ENCODE measurements at places on chromosomes 11 and 22. TPM values are rescaled to one million over a fixed set of nuclear protein-coding genes. Genes with fewer than 3 reads are reported as not detected.

Gene EMID1
- 1.2 TPM for total RNA-seq

Gene FOLH1
- total RNA-seq, result 1.9 TPM

Gene SHANK2
- 0.93 TPM for total RNA-seq

Gene OR2AT4
- not detected for total RNA-seq

Gene REXO2
- 103 TPM for total RNA-seq

- no peak for DNase-seq
Observed at GRCh38 chr11:59574467-59574866, 41.1 kb downstream of the OSBP start.

DNA sequence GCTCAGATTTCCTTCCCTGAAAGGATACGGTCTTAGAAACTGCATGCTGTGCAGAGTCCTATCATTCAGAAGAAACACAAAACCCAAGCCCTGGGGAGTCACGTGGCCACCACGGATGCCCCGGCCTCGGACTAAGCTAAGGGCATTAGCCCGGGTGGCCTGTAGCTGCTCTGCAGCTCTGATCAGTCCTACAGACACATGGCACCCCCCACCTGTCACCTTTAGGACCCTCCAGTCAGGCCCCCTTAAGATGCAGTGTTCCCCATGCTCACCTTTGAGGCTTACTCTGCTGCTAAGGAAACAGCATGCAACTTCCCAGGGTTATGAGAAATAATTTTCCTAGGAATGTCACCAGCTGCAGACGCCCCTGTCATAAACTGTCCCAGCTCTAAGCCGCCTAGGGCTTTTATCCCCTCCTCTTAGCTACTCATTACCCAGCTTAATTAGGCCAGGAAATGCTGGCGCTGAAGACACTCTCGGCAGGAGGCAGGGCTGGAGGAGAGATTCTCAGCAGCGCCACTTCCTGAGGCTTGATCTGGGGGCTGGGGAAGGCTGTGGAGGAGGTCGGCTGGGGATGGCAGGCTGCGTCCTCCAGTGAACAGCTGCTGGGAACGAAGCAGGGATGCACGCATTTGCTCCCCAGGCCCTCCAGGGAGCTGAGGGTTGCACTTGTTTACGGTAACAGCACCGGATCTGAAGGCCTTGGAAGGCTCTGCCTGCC, 47.2 kb upstream of the ADA2 start:
- DNase-seq, result no peak

DNA sequence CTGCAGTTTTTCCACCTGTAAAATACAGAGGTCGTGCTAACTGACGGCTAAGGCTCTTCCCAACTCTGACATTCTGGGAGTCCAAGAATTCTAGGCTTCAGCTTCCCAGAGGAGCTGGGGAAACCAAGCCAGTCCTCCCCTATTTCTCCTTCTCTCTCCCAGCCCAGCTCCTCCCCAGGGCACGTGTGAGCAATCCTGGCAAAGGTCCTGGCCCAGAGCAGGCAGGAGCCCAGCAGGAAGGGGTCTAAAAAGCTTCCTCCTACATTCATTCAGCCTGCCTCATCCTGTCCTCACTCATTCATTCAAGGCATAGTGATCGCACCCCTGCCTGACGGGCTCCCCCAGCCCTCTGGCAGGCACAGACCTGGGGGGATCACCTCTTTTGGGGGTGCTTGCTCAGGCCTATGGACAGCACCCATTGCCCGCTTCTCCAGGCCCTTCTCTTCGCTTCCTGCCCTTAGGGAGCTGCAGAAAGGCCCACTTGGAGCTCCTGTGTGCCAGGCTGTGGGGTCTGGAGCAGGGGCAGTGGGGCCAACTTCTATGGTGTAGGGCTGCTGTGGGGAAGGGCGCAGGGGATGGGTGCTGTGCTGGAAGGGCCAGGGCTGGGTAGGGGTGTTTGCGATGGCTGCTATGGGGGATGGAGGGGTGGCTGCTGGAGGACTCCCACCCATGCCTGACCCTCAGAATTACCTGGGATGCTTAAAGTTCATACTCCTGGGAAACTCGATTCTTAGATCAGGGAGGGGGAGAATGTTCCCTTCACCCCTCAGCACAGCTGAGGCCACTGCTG, 9.8 kb downstream of the KCNC1 start:
- peak; percentile 35 for DNase-seq

Data from aorta (tissue), 5 donors.